ENCODE measurements at places on chromosomes 12 and 14.

GRCh38 chr12:109768901-109769670 is 55.5 kb downstream of the FAM222A start:
- DNase-seq, result no peak

GRCh38 chr12:21538061-21538653 is 12.1 kb downstream of the SPX start:
- no peak for DNase-seq

- DNase-seq, result no peak
These were observed 242.1 kb downstream of the BCL11B start for GRCh38 chr14:99029916-99030305.

DNA sequence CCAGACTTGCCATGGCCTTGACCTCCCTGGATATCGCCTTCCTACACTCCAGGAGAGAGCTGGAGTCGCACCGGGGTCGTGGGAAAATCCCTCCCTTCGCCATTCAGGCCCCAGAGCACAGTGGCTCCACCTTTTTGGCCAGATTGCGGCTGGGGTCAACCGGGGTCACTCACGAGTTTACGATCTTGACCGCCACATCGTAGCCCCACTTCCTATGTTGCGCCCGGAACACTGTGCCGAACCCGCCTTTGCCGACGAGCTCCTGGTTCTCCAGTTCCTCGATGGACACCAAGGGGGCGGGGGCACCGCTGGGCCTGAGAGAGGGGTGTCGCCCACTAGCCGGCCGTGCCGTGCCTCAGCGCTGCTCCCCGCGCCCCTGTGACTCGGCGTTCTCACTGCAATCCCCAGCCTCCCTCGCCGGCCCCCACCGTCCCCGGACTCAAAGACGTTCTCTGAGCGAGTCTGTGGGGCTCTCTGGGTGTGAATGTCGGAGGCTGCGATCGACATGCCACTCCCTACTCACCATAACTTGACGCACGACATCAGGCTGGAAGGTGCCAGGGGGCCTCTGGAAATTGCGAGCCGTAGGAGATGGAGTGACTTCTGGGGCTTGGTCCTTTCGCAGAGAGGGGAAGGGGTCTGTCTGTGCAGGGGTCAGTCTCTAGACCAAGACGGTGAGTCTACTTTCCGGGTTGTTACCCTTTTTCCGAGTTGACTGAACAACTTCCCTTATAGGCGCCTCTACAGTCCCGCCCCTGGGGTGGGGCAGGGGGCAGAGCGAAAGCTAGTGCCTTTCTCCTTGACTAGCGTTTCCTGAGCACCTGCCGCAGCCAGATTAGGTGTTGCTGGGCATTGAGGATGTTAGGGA is at the start of gene RIPK3:
RIPK3 (minus strand) TSS at position 708 of the 868 bp plus-strand sequence; CDS start at position 543, 165 bp downstream.
- DNase-seq, result peak; percentile 79

- no peak for DNase-seq
These were observed 61.3 kb upstream of the RESF1 start for GRCh38 chr12:31897781-31898503.

DNA sequence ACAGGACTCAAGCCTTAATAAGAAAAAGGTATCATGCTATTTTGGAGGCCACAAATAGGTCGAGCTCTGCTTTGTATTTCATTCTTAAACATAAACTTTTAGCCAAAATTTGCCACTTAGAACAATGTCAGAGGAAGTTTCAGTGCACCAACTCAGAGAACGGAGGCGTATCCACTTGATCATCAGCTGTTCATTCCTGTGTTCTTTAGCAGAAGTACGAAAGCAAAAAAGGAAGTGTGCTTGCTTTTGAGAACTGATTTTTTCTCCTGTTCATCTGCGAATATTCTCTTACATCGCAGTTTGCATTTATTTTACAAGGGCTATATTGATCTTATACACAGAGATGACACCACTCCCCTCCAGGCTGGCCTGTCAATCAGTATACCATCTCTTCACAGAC is 188.6 kb upstream of the SOX5 start:
- DNase-seq, result peak; percentile 66

GRCh38 chr12:126534942-126535341 is 1469.7 kb downstream of the AACS start:
- DNase-seq, result no peak

- DNase-seq, result peak; percentile 4
These were observed 26.7 kb upstream of the LRTM2 start for GRCh38 chr12:1793426-1794210.

- no peak for DNase-seq
These were observed at the start of gene SERPINA3 for GRCh38 chr14:94612174-94612573. TSS of gene SERPINA3 (plus strand) at chr14:94612391. CDS start at chr14:94614442, 2,051 bp downstream.

- no peak for DNase-seq
These were observed 69.0 kb downstream of the DENND5B start for GRCh38 chr12:31521964-31522363.

All from suppressor macrophage (primary cell).